ENCODE measurements at places on chromosomes 16 and 17. TPM values are rescaled to one million over a fixed set of nuclear protein-coding genes. Genes with fewer than 3 reads are reported as not detected.

Gene CIBAR2
- total RNA-seq, result not detected

Gene PRSS36
- total RNA-seq, result 0.73 TPM

Gene MT2A
- total RNA-seq, result 2,095 TPM

Gene GUCY2D
- not detected for total RNA-seq

Gene EPOP
- total RNA-seq, result 1.2 TPM

- no peak for DNase-seq
These were observed 4.9 kb upstream of the CDC27 start for GRCh38 chr17:47193931-47194511.

GRCh38 chr17:79626156-79626890 lies 15.5 kb upstream of the RBFOX3 start:
- peak; percentile 37 for DNase-seq

GRCh38 chr17:38421871-38422827 lies 6.1 kb upstream of the ARHGAP23 start:
- DNase-seq, result no peak

GRCh38 chr17:81291662-81292061 lies 3.4 kb downstream of the SLC38A10 start:
- DNase-seq, result peak; percentile 80

- no peak for DNase-seq
These were observed 47.6 kb upstream of the GNAO1 start for GRCh38 chr16:56143666-56144065.

DNA sequence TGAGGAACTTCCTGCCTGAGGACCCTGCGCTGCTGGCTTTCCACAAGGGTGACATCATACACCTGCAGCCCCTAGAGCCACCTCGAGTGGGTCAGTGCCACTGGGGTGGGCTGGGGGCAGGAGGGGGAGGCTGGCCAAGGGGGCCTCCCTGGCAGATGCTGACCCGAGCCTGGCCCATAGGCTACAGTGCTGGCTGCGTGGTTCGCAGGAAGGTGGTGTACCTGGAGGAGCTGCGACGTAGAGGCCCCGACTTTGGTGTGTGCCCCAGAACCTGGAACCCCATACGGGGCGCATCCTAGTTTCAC lies 26.7 kb upstream of the ALKBH5 start:
- no peak for DNase-seq

GRCh38 chr16:84766978-84767773 lies 52.6 kb upstream of the CRISPLD2 start:
- DNase-seq, result no peak

DNA sequence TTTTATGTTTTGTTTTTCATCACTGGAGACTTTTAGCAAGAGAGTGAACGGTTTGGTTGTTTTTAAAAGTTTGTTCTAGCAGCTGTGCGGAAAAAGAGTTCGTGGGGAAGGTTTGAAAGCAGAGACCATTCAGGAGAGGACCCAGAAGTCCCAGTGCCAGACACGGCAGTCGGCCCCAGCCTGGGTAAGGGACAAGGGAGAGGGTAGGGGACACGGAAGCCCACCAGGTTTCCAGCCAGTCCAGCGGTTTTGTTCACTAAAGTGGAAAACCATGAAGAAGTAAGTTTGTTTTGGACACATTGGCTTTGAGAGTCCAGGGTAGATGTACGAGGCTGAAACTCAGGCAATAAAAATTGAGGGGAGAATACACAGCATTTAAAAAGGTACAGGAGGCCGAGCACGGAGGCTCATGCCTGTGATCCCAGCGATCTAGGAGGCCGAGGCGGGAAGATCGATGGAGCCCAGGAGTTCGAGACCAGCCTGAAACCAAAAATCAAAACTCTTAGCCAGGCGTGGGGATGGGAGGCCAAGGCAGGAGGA lies 56.8 kb upstream of the RPH3AL start:
- peak; percentile 49 for DNase-seq

- DNase-seq, result no peak
These were observed at the start of gene MYL11 for GRCh38 chr16:30374538-30374937. MYL11 (plus strand) TSS chr16:30374802; CDS start chr16:30374858, 56 bp downstream.

- DNase-seq, result peak; percentile 94
These were observed 2.7 kb upstream of the SPG7 start for GRCh38 chr16:89505204-89506112.

- DNase-seq, result no peak
These were observed 2.2 kb downstream of the SDR42E2 start for GRCh38 chr16:22164482-22164881.

GRCh38 chr16:12925026-12925800 lies 23.8 kb downstream of the SHISA9 start:
- DNase-seq, result no peak

GRCh38 chr17:8057691-8058114 lies 18.8 kb downstream of the ALOX15B start:
- no peak for DNase-seq

GRCh38 chr17:51673070-51673469 lies 412.7 kb downstream of the UTP18 start:
- no peak for DNase-seq

GRCh38 chr16:84478172-84478947 lies 26.1 kb downstream of the MEAK7 start:
- peak; percentile 6 for DNase-seq

GRCh38 chr17:76014100-76014924 lies 12.8 kb downstream of the EVPL start:
- peak; percentile 81 for DNase-seq

DNA sequence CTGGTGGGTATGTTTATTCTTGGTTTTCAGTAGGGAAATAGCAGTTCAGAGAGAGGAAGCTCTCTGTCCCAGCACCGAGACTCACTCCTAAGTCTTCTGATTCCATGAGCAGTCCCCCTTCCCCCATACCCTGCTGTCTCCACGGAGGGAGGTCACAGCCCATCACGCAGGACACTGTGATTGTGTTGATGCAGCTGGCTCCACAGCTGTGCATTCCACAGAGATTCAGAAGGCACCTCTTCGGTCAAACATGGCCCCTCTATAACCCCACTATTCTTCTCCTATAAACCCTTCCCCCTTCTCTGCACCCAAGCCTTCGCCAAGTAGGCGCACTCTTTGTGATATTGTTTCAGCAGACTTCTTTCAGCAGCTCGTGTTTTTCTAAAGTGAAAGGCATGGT lies 104.3 kb upstream of the HLF start:
- DNase-seq, result no peak

GRCh38 chr17:66369830-66370229 lies 67.4 kb downstream of the PRKCA start:
- DNase-seq, result no peak

GRCh38 chr16:14011846-14012245 lies 59.3 kb upstream of the MRTFB start:
- DNase-seq, result no peak

DNA sequence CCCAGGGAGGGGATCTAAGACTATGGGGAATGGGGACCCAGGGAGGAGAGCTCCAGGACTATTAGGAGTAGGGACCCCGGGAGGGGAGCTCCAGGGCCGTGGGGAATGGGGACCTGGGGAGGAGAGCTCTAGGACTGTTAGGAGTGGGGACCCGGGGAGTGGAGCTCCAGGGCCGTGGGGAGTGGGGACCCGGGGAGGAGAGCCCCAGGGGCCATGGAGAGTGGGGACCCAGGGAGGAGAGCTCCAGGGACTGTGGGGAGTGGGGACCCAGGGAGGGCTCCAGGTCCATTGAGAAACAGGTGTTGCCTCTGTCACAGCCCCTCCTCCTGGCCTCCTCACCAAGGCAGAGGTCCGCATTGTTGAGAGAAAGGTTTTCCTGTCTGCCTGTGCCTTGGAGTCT lies 16.0 kb downstream of the MPRIP start:
- no peak for DNase-seq

GRCh38 chr16:55914383-55914782 lies 39.2 kb upstream of the CES5A start:
- DNase-seq, result no peak

- no peak for DNase-seq
These were observed 38.7 kb downstream of the ESRP2 start for GRCh38 chr16:68197250-68197649.

- DNase-seq, result no peak
These were observed 171.4 kb upstream of the DYNLRB2 start for GRCh38 chr16:80369138-80369958.

- DNase-seq, result peak; percentile 89
These were observed 28.0 kb upstream of the LRRC37A start for GRCh38 chr17:46266656-46267544.

- no peak for DNase-seq
These were observed 24.5 kb downstream of the RNF135 start for GRCh38 chr17:30995347-30995746.
